ENCODE measurements at places on chromosomes 4 and X. TPM values are rescaled to one million over a fixed set of nuclear protein-coding genes. Genes with fewer than 3 reads are reported as not detected.
A peak's percentile ranks its signal among the peaks of the same experiment; 100 is the strongest.

The FREM3 gene
- total RNA-seq = not detected

The GIMD1 gene
- not detected for total RNA-seq

The HSD17B10 gene
- 234 TPM for total RNA-seq

DNA sequence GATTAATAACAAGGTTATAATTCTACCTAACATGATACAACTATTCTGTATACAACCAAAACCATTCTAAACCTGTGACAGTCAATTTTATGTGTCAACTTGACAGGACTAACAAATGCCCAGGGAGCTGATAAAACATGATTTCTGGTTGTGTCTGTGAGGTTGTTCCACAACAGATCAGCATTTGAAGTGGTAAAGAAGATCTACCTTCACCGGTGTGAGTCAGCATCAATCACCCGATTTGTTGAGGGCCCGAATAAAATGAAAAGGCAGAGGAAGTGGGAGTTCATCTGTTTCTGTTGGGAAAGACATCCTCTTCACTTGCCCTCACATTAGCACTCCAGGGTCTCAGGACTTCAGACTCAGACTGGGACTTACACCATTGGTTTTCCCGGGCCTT is 187.9 kb downstream of the MAB21L2 start:
- no peak for DNase-seq
- peaks cover 8% of the 10 kb centered on the region for H3K4me1 ChIP-seq
- H3K27me3 ChIP-seq = no peaks in the 10 kb centered on the region
- no peaks in the 10 kb centered on the region for H3K36me3 ChIP-seq

DNA sequence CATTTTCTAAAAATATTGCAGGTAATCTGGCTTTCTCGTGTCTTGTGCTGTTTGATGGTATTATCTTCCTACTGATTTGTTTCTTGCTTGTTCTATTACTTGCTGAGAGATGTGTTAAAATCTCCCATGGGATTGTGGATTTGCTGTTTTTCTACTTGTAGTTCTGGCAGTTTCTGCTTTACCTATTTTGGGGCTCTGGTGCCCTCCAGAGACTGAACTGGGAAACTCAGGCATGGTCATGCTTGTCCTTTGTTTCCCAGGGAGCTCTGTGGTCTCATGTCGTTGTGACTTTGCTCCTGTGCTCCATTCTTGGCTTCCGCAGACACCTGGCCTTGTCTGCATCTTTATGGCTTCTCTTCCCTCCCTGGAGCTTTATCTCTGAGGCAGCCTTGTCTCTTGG is 39.5 kb downstream of the NSD2 start:
- peak; percentile 32 for DNase-seq
- H3K36me3 ChIP-seq = peaks cover 10% of the 10 kb centered on the region
- H3K27me3 ChIP-seq = no peaks in the 10 kb centered on the region
- no peak overlapping the region for H3K4me3 ChIP-seq
- H3K27ac ChIP-seq = no peak overlapping the region
- H3K4me1 ChIP-seq = no peaks in the 10 kb centered on the region

The KLF8 gene
- 93.2 TPM for total RNA-seq

DNA sequence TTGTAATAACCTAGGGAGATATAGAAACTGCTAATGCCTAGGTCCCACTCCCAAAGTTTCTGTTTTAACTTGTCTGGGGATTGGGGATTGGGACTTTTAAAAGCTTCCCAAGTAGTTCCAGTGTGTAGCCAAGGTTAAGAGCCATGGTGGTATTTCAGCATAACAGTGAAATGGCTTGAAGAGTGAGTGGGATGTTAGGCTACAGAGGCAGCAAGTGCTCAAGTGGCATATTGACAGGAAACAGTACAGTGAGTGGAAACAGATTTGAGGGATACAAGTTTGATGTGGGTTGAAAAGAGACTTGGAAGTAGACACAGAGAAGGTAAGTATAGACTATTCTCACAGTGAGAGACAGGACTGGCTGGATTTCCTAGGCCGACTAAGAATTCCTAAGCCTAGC is 217.6 kb upstream of the CNKSR2 start:
- no peaks in the 10 kb centered on the region for H3K4me1 ChIP-seq
- H3K27ac ChIP-seq = no peak overlapping the region
- H3K36me3 ChIP-seq = no peaks in the 10 kb centered on the region
- H3K4me3 ChIP-seq = no peak overlapping the region
- H3K27me3 ChIP-seq = no peaks in the 10 kb centered on the region
- DNase-seq = no peak

DNA sequence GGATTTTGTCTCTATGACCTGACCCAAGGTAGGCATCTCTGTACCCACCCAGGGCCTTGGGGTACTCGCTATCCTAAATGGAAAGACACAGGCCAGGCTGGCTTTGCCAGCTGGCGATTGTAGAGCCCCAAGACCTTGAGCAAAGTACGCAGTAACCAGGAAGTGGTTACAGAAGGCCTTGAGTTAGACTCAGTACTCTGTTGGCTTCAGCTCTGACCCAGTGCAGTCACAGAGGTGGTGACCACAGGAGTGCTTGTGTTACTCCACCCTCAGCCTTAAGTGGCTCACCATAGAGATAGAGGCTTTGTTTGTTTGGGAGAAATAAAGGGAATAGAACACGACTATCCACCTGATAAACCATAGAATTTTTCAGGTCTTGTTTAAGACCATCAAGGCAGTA is 880.5 kb upstream of the POU3F4 start:
- H3K4me1 ChIP-seq = no peaks in the 10 kb centered on the region
- H3K4me3 ChIP-seq = no peak overlapping the region
- H3K36me3 ChIP-seq = no peaks in the 10 kb centered on the region
- no peak overlapping the region for H3K27ac ChIP-seq

DNA sequence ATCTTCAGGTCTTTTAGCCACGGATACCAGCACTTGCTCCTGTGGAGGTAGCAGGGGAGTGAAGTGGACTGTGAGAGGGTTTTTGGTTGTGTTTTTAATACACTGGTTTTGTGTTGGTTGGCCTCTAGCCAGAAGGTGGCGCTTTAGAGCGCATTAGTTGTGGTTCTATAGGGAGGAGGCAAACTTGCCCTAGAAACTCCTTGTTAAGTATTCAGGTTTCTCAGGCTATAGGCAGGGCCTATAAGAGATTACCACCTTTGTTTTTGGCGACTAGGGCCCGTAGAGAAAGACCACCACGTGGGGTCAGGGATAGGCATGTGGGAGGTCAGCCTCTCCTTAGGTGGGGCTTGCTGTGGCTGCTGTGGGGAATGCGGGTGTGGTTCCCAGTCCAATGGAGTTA is 221.6 kb upstream of the SPANXN4 start:
- no peaks in the 10 kb centered on the region for H3K4me1 ChIP-seq
- no peaks in the 10 kb centered on the region for H3K27me3 ChIP-seq
- peak; percentile 0 for DNase-seq
- no peak overlapping the region for H3K27ac ChIP-seq
